ENCODE measurements at places on chromosomes 5 and 9.

GRCh38 chr5:177594071-177594470 is 2.1 kb downstream of the TMED9 start:
- DNase-seq, result no peak

- peak; percentile 2 for DNase-seq
Measured at GRCh38 chr5:25481463-25481862, 836.7 kb upstream of the CDH10 start.

GRCh38 chr9:115456515-115456914 is 338.6 kb upstream of the TNC start:
- no peak for DNase-seq

DNA sequence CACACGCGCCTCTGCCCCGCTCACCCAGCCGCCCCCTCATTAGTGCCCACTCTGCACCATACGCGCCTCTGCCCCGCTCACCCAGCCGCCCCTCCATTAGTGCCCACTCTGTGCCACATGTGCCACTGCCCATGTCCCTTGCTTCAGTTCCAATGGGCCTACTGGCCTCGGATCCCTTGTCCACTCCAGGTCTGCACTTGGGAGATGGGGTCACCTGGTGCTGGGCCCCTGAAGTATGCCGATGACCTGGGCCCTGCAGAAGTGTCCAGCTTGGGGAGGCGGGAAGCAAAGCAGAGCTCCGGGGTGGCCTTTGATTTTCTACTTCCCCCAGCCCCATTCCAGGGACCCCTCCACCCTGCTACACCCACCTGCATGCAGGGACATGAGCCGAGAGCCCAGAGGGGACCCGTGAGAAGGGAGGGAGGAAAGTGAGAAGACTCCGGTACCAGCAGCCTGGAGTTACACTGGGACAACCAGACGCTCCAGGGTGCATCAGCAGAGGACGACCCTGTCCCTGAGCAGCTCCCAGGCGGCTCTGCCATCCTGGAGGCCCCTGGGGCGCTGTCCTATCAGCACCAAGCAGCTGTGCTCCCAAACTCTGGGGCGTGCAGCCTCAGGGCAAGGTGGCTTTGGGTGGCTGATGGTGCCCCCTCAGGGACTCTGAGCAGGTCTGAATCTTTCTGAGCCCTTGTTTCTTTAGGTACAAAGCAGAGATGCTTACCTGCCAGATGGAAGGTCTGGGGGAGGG is 140.8 kb downstream of the RXRA start:
- DNase-seq, result no peak

DNA sequence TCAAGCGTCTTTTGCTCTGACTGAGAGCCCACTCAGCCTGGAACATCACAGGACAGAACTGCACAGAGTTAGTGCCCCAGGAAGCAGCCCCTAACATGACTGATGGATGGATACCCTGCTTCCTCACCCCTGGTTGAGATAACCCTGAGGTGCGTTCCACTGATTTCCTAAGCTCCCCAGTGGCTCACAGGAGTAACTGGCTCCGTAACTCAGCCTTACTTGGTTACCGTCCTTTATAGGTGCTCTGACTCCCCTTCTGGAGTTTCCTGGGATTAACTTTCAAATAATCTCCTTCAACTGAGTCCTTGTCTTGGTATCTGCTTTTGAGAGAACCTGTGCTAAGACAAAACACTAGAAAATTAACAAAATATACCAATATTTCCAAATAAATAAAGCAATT is 449.5 kb downstream of the AGTPBP1 start:
- peak; percentile 17 for DNase-seq

DNA sequence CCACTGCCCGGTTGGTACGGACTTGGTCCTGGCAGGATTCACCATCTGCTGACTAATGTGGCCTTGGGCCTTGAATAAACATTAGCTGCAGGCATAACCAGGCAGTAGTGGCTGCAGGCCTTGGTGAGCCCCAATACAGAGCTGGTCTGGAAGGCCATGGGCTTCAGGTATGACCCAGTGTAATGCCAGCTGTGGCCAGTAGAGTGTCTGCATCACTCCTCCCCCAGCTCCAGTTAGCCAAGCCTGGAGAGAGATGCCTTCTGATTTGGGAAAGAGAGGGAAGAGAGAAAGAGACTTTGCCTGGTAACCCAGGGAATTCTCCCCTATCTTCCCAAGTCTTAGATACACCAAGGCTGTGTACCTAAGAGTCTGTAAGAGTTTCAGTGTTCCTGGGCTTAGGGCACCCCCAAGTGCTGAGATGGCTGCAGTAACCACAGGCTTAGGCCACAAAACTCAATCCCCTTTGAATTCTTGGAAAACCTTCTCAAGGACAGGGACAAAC is 5.6 kb upstream of the C5 start:
- DNase-seq, result peak; percentile 14

GRCh38 chr9:118652912-118653311 is 716.3 kb downstream of the BRINP1 start:
- no peak for DNase-seq

DNA sequence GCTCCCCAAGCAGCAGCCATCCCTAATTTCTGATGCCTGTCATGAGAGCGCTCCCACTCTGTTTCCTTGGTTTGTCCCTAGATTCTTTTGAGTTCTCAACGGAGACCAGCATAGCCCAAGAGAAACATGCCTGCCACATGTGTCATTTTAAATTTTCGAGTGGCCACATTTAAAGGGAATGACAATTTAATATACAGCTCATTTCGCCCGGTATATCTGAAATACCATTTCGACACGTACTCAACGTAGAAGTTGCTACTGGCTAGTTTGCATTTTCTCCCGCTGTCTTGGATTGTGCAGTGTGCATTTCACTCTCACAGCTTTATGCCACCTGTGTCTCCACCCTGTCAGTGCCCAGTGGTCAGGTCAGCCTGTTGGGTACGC is 21.0 kb downstream of the LPCAT1 start:
- DNase-seq, result no peak

DNA sequence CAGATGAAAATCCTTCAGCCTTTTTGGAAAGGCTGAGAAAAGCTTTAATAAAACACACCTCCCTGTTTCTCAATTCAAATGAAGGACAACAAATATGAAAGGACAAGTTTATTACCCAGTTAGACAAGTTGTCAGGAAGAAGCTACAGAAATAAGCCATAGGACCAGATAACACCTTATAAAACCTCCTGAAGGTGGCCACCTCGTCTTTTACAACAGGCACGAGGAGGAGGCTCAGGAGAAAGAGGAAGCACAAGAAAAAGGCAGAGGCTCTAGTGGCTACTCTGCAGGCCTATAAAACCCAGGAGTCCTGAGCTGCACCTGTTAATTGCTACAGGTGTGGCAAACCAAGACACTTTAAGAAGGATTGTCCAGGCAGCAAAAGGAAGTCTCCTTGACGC is 352.1 kb upstream of the CDH18 start:
- no peak for DNase-seq

All from NCI-H82 (cell line).